ENCODE measurements at places on chromosomes 5 and 9.

DNA sequence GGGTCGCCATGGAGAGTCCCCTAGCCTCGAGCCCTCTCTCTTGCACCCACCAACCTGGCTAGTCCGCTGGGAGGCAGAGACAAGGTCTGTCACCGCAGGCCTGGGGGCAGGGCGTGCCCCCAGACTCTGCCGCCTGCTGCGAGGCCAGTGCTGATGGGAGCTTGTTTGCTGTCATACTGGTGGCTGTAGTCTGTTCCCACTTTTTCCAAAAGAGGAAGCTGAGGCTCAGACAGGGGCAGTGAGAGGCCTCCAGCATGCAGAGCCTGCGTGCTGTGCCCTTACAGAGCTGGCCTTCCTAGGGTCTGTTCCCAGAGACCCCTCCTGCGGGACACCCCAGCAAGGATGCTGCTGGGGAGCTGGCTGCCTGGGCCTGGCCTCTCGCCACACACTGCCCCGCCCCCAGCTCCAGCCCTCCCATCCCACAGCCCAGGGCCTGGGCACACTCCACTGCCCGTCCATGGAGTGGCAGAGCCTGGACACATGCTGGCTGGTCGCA is 21.0 kb upstream of the SUSD3 start:
- H3K4me1 ChIP-seq = no peaks in the 10 kb centered on the region
- no peaks in the 10 kb centered on the region for H3K27me3 ChIP-seq
- no peak for DNase-seq

GRCh38 chr9:95715868-95716435 is 159.5 kb upstream of the ERCC6L2 start:
- no peak overlapping the region for H3K27ac ChIP-seq
- H3K27me3 ChIP-seq = no peaks in the 10 kb centered on the region
- DNase-seq = no peak
- no peak overlapping the region for H3K4me3 ChIP-seq
- H3K4me1 ChIP-seq = no peaks in the 10 kb centered on the region

- no peaks in the 10 kb centered on the region for H3K36me3 ChIP-seq
- H3K4me1 ChIP-seq = no peaks in the 10 kb centered on the region
- H3K27me3 ChIP-seq = no peaks in the 10 kb centered on the region
- no peak overlapping the region for H3K4me3 ChIP-seq
- DNase-seq = no peak
- no peak overlapping the region for H3K27ac ChIP-seq
These were observed 212.4 kb upstream of the MEF2C start for GRCh38 chr5:89095341-89095740.

DNA sequence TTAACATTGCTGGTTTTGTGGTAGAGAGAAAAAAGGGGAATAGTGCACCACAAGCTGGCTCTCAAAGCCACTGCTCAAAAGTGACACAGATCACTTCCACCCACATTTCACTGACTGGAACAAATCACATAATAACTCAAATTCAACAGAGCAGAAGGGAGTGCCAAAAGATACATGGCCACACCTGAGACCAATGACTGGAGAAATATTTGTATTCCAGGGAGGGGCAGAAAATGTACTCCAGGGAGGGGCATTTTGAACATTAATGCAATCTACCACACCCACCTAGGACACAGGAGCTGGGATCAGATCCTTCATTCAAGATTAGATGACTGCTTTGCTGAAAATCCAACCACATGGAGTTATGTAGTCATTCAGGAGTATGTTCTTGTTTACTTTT is 44.8 kb upstream of the ALDOB start:
- no peaks in the 10 kb centered on the region for H3K4me1 ChIP-seq
- no peak overlapping the region for H3K27ac ChIP-seq
- DNase-seq = no peak
- no peak overlapping the region for H3K4me3 ChIP-seq
- H3K27me3 ChIP-seq = no peaks in the 10 kb centered on the region
- no peaks in the 10 kb centered on the region for H3K36me3 ChIP-seq

- H3K4me3 ChIP-seq = no peak overlapping the region
- peaks cover 2% of the 10 kb centered on the region for H3K4me1 ChIP-seq
- no peak overlapping the region for H3K27ac ChIP-seq
- H3K27me3 ChIP-seq = no peaks in the 10 kb centered on the region
- peak; percentile 93 for DNase-seq
- no peaks in the 10 kb centered on the region for H3K36me3 ChIP-seq
These were observed 210.7 kb upstream of the SLC24A2 start for GRCh38 chr9:19999491-20000057.

GRCh38 chr5:178869577-178869976 is 9.8 kb downstream of the ZNF354B start:
- H3K27ac ChIP-seq = no peak overlapping the region
- no peaks in the 10 kb centered on the region for H3K27me3 ChIP-seq
- H3K4me3 ChIP-seq = no peak overlapping the region
- no peaks in the 10 kb centered on the region for H3K4me1 ChIP-seq

- peak; percentile 64 for DNase-seq
- peak overlapping the region; percentile 79 for H3K27ac ChIP-seq
- H3K36me3 ChIP-seq = no peaks in the 10 kb centered on the region
- H3K4me3 ChIP-seq = no peak overlapping the region
These were observed 54.3 kb downstream of the TLE1 start for GRCh38 chr9:81634915-81635516.

GRCh38 chr5:173770637-173771036 is 117.5 kb upstream of the CPEB4 start:
- no peaks in the 10 kb centered on the region for H3K4me1 ChIP-seq
- H3K27me3 ChIP-seq = peaks cover 3% of the 10 kb centered on the region
- H3K4me3 ChIP-seq = no peak overlapping the region
- H3K27ac ChIP-seq = no peak overlapping the region
- DNase-seq = no peak
